ENCODE measurements at places on chromosomes 2 and 18. TPM values are rescaled to one million over a fixed set of nuclear protein-coding genes. Genes with fewer than 3 reads are reported as not detected.
A peak's percentile ranks its signal among the peaks of the same experiment; 100 is the strongest.

DNA sequence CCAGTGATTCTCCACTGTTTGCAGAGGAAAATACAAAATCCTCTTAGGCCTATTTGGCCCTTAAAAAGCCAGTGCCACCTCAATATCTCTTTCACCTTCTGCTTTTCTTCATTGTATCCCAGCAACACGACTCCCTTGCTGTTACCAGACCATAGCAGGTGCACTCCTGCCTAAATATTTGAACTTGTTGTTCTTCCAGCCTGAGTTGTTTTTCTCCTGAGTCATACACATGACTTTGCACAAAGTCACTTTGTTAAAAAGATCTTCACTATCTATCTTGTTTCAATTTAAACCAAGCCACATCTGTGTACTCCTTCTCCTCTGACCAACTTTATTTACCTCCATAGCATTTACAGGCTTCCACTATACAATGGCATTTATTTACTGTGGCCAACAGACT lies 103.6 kb downstream of the LRRTM4 start:
- no peaks in the 10 kb centered on the region for H3K36me3 ChIP-seq
- no peaks in the 10 kb centered on the region for H3K4me1 ChIP-seq
- no peaks in the 10 kb centered on the region for H3K27me3 ChIP-seq
- DNase-seq, result no peak
- H3K27ac ChIP-seq, result no peak overlapping the region
- no peak overlapping the region for H3K4me3 ChIP-seq

GRCh38 chr18:23114171-23114881 lies 21.0 kb upstream of the CABLES1 start:
- no peaks in the 10 kb centered on the region for H3K36me3 ChIP-seq
- H3K27me3 ChIP-seq, result no peaks in the 10 kb centered on the region
- no peak overlapping the region for H3K27ac ChIP-seq
- peaks cover 8% of the 10 kb centered on the region for H3K4me1 ChIP-seq
- DNase-seq, result no peak

- no peak overlapping the region for H3K4me3 ChIP-seq
- no peaks in the 10 kb centered on the region for H3K4me1 ChIP-seq
- no peak overlapping the region for H3K27ac ChIP-seq
- no peaks in the 10 kb centered on the region for H3K36me3 ChIP-seq
- no peak for DNase-seq
Measured at GRCh38 chr2:50018292-50018691, 864.0 kb upstream of the FSHR start.

DNA sequence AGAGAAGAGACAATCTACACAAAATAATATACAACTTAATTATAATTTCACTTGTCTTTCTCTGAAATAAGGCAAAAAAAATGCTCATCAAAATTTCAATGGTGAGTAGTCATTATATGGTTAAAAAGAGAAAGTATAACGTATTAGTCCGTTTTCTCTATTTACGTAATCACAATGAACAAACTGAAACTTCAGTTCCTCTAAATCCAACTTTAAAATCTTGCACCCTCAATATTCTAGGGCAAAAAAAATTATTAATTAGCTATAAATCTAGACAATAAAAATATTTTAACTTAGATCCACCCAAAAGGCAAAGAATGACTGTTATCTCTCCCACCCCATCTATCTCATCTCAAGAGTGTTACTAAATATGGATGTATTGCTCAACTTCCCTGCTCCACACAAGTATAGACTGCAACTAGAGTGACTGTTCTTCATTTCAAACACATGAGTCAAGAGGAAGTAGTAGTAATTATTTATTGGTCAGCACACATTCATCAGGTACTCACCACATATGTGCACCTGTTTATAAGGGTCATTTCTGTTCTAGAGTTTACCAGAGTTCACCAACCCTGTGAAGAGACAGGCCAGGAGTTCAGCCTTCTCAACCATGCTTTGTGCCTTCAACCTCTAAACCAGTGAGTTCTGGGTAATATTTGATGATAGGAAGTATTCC lies 36.4 kb downstream of the STK39 start:
- peaks cover 27% of the 10 kb centered on the region for H3K4me1 ChIP-seq
- H3K27ac ChIP-seq, result no peak overlapping the region
- H3K36me3 ChIP-seq, result no peaks in the 10 kb centered on the region
- H3K4me3 ChIP-seq, result peak overlapping the region; percentile 14

DNA sequence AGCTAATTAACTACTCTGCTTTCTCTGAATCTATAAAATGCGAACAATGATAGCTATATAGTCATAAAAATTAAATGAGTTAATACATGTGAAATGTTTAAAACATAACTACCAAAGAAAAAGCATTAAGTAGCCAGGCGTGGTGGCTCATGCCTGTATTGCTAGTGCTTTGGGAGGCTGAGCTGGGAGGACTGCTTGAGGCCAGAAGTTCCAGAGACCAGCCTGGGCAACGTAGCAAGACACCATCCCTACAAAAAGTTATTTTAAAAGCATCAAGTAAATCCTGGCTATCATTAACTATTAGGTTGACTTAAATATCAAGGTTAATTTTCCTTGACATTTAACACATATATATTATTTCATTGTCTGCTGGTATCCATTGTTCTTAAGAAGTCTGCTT lies 152.4 kb downstream of the NBAS start:
- H3K27ac ChIP-seq, result no peak overlapping the region
- H3K4me1 ChIP-seq, result no peaks in the 10 kb centered on the region
- DNase-seq, result no peak
- no peak overlapping the region for H3K4me3 ChIP-seq

DNA sequence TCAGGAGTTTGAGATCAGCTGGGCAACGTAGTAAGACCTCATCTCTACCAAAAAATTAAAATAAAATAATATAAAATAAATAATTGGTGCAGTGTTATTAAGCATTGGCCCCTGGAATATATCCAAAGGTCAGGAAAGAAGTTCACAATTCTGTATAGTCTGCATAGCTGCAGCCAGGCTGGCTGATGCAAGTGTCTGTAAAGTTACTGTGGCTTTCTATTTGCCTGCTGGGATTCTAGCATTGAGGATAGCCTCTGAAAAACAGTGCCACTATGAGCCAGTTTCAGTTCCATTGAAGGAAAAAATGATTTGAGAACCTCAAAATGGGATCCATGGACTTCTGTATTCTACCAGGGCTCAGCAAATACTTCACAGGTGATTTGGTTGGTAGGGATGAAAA lies 208.6 kb downstream of the PARD3B start:
- no peaks in the 10 kb centered on the region for H3K27me3 ChIP-seq
- H3K4me1 ChIP-seq, result peaks cover 6% of the 10 kb centered on the region
- no peak overlapping the region for H3K4me3 ChIP-seq
- H3K36me3 ChIP-seq, result no peaks in the 10 kb centered on the region
- DNase-seq, result no peak
- no peak overlapping the region for H3K27ac ChIP-seq

GRCh38 chr2:14303366-14304115 lies 329.0 kb upstream of the LRATD1 start:
- no peaks in the 10 kb centered on the region for H3K36me3 ChIP-seq
- no peak overlapping the region for H3K4me3 ChIP-seq
- no peaks in the 10 kb centered on the region for H3K4me1 ChIP-seq
- H3K27ac ChIP-seq, result no peak overlapping the region
- H3K27me3 ChIP-seq, result no peaks in the 10 kb centered on the region
- no peak for DNase-seq

DNA sequence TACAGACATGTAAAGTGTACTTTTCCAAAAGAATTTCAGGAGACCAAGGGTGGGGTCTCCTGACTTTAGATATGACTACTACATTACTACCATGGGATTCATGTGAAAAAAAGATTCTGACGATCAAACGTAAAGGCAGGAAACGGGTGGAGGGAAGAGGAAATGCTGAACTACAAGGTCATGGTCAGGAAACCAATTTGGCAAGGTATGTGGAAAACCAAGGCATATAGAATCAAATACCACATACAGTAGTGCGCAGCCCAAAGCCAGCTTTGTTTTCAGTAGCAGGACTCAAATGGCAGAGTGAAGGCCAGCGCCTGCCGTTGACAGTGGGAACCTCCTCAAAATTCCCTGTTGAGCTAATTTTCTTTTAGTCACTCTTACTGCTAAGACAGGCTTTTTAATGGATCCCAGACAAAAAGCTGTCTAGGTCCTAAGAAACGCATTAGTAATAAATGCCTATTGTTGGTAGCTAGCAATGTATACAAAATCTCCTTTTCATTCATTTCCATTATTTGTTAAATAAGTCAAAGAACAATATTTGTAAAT lies 57.6 kb upstream of the SERTAD2 start:
- H3K27ac ChIP-seq, result no peak overlapping the region
- H3K4me1 ChIP-seq, result peaks cover 7% of the 10 kb centered on the region
- no peak overlapping the region for H3K4me3 ChIP-seq
- H3K27me3 ChIP-seq, result no peaks in the 10 kb centered on the region

- H3K4me3 ChIP-seq, result no peak overlapping the region
- no peaks in the 10 kb centered on the region for H3K36me3 ChIP-seq
Measured at GRCh38 chr2:182542501-182543258, 115.8 kb upstream of the PDE1A start.

DNA sequence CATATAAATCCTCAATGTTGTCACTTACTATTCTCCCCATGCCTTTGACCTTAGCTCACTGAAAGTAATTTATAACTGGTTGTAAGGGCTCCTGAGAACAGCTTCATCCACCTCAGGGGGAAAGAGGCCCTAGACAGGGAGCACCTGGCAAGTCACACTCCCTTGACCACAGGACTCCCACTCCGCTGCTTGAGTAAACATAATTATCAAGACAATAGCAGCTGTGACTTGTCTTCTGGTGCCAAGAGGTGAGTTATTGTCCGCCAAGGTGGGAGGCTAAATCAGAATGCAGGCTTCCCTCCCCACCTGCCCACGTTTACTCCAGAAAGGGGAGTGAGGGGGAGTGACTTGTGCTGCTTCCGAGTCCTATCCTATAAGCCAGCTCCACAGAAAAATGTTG lies 230.6 kb upstream of the LRATD1 start:
- no peaks in the 10 kb centered on the region for H3K36me3 ChIP-seq
- H3K27ac ChIP-seq, result no peak overlapping the region
- DNase-seq, result no peak
- H3K4me3 ChIP-seq, result no peak overlapping the region

- no peak overlapping the region for H3K4me3 ChIP-seq
- H3K27me3 ChIP-seq, result no peaks in the 10 kb centered on the region
- H3K27ac ChIP-seq, result no peak overlapping the region
- DNase-seq, result no peak
Measured at GRCh38 chr2:192151853-192152252, 42.9 kb downstream of the TMEFF2 start.

DNA sequence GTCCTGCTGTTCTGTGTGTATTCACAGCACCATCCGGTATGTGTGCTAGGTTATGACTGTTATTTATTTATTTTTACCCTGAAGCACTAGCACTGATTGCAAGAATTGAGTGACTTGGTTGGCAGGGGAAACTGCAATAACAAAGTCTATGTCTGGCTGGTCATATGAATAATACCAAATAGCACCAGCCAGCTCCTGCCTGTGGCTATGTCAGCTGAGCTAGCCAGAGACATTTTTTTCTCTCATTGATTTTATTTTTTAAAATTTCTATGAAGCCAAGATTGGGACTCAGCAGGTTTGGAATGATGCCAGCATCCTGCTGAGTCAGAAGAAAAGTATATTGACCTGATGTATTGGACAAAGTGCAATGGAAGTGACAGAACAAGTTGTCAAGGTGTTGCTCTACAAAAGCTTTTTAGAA lies 188.5 kb upstream of the CDH2 start:
- H3K4me1 ChIP-seq, result no peaks in the 10 kb centered on the region
- H3K27ac ChIP-seq, result no peak overlapping the region
- no peak overlapping the region for H3K4me3 ChIP-seq
- no peak for DNase-seq
- no peaks in the 10 kb centered on the region for H3K36me3 ChIP-seq
- H3K27me3 ChIP-seq, result no peaks in the 10 kb centered on the region

DNA sequence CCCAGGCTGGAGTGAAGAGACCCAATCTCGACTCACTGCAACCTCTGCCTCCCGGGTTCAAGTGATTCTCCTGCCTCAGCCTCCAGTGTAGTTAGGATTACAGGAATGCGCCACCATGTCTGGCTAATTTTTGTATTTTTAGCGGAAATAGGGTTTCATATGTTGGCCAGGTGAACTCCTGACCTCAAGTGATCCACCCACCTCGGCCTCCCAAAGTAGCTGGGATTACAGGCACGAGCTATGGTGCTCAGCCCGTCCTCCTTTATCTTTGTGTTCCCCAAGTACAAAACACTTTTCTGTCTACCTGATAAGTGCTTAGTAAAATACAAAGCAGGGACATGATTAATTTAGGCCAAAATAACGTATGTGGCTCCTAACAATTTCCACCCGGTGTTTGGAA lies 91.2 kb upstream of the STK17B start:
- peaks cover 7% of the 10 kb centered on the region for H3K4me1 ChIP-seq
- no peak overlapping the region for H3K4me3 ChIP-seq
- no peak overlapping the region for H3K27ac ChIP-seq

DNA sequence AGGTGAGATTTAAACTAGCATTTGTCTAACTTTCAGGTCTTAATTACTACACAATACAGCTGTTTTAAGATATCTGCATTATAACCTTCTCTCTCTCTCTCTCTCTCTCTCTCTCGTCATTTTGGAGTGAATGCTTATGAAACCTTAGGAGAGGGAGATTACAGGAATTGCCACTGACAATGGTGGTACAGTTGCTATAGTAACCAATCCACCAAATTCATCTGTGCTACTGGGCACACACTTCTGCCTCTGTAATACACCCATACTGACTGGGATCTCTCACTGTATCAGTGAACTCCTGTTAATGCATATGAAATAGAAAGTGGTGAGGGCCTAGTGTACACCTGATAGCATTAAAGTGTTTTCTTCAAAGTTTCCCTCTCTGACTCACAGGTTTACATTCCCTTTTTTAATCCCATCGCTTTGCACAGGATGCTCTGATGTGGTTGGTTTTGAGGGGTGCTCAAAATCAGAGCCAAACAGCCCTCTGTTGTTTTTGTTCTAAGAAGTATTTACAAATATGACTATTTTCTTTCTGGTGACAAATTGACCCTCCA lies 13.1 kb downstream of the KLHL14 start:
- no peak overlapping the region for H3K27ac ChIP-seq
- DNase-seq, result no peak
- no peak overlapping the region for H3K4me3 ChIP-seq
- H3K36me3 ChIP-seq, result no peaks in the 10 kb centered on the region

- H3K27me3 ChIP-seq, result peaks cover 10% of the 10 kb centered on the region
- no peak overlapping the region for H3K4me3 ChIP-seq
- no peak for DNase-seq
- H3K27ac ChIP-seq, result no peak overlapping the region
Measured at GRCh38 chr2:71531522-71532047, 78.2 kb downstream of the DYSF start.

The UGT1A5 gene
- total RNA-seq, result not detected

The ANKRD30B gene
- total RNA-seq, result 7.2 TPM

The MC5R gene
- total RNA-seq, result not detected

The TMEM247 gene
- not detected for total RNA-seq

The TCF7L1 gene
- total RNA-seq, result 3.7 TPM

The DPP4 gene
- total RNA-seq, result 17.8 TPM

The CFC1 gene
- not detected for total RNA-seq

The REG3A gene
- total RNA-seq, result not detected

The FAM237A gene
- not detected for total RNA-seq

The AKAIN1 gene
- not detected for total RNA-seq

The SPEG gene
- 10.2 TPM for total RNA-seq

The PNPT1 gene
- 18.0 TPM for total RNA-seq

The TOGARAM2 gene
- 10.5 TPM for total RNA-seq

The LINC00305 gene
- not detected for total RNA-seq

The BOD1L2 gene
- not detected for total RNA-seq

The C2orf92 gene
- total RNA-seq, result 18.4 TPM

All from tibial nerve (tissue), 4 donors.